ENCODE measurements at places on chromosomes 6 and 20.

GRCh38 chr6:155033021-155033791 lies 38.1 kb downstream of the TIAM2 start:
- no peak for DNase-seq

GRCh38 chr6:78770765-78771164 lies 96.6 kb upstream of the IRAK1BP1 start:
- peak; percentile 8 for DNase-seq

GRCh38 chr6:961407-961960 lies 268.5 kb upstream of the EXOC2 start:
- DNase-seq, result no peak

DNA sequence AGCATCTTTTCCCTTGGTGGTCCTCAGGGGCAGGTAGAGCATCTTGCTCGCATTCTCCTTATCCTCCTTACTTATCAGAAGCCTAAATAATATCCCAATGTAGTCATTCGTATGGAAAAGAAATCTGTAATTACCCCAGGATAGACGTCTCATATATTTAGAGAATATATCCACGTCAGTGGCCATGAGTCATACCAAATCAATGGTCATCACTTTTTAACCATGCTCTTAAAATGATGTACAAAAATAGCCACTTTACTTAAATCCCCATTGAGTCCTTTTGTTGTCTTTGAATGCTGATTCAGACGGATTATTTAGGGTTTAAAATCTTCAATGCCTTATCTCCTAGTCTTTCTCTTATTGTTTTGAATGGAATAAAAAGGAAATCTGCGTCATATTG lies 231.7 kb upstream of the STXBP5 start:
- DNase-seq, result no peak

DNA sequence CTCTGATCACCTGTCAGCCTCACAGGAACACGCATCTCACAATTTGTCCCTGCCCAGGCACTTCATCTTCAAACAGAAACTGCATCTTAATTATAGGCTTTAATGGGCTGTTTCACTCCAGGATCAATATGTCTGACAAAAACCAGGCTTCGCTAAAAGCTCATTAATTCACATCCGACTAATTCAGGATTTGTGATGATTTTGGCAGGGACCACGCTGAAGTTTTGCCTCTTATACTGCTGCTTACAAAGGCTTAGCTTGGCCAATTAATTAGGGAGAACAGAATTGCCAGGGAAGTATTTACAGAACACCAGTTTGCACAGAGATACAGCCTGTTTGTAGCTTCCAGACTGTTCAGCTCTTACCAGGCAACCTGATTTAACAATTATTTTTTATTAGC lies 541.0 kb upstream of the SPTLC3 start:
- no peak for DNase-seq

- DNase-seq, result no peak
Measured at GRCh38 chr6:121223930-121224329, 110.3 kb downstream of the TBC1D32 start.

All from iris pigment epithelial cell (primary cell).